Camera-type eye (tissue), 1 donor: ENCODE measurements at places on chromosomes 2 and 18. TPM values are rescaled to one million over a fixed set of nuclear protein-coding genes. Genes with fewer than 3 reads are reported as not detected.

Gene CNDP1
- 9.9 TPM for total RNA-seq

Gene TTR
- total RNA-seq, result 86.6 TPM

Gene RBKS
- total RNA-seq, result 3.2 TPM

Gene CDKL4
- total RNA-seq, result 4.1 TPM

Gene VRK2
- 12.1 TPM for total RNA-seq
